SJCRH30 (cell line): ENCODE measurements at places on chromosomes 2 and 18. TPM values are rescaled to one million over a fixed set of nuclear protein-coding genes. Genes with fewer than 3 reads are reported as not detected.

DNA sequence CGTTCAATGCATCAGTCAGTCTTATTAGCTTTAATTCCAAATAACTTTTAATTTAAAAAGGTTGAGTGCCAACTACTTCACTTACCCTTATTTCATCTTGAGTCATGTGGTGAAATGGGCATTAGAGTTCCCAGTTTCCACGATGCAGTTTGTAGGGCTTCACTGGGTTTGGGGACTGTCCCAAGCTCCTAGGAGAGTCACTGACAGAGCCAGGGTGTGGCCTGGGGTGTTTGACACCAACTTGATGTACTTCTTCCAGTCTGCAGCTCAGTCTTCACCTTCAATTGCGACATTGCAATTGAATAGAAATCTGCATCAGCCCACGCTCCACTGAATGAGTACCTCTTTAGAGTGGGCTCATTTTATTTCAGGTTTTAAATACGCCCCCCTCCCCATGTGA lies 165.3 kb downstream of the ARL4C start:
- no peak overlapping the region for H3K27ac ChIP-seq
- 0 out of 2 replicates have a peak, but pooled peaks cover 4% of the 10 kb centered on the region for H3K4me1 ChIP-seq
- DNase-seq, result no peak
- no peaks in the 10 kb centered on the region for H3K27me3 ChIP-seq

The CREG2 gene
- 0.04 TPM in 1 of 2 replicates, not detected in the other for total RNA-seq

The RSAD2 gene
- not detected in 2 replicates for total RNA-seq

The C1QL2 gene
- total RNA-seq, result not detected in 2 replicates

The SLC23A3 gene
- total RNA-seq, result 0.10 and 0.13 TPM in 2 replicates

GRCh38 chr2:128786316-128786715 lies 467.6 kb upstream of the HS6ST1 start:
- no peak overlapping the region for H3K27ac ChIP-seq
- DNase-seq, result no peak
- H3K27me3 ChIP-seq, result no peaks in the 10 kb centered on the region
- H3K36me3 ChIP-seq, result no peaks in the 10 kb centered on the region
- H3K4me3 ChIP-seq, result no peak overlapping the region
- H3K4me1 ChIP-seq, result no peaks in the 10 kb centered on the region

The DLX2 gene
- 0.76 and 0.89 TPM in 2 replicates for total RNA-seq

GRCh38 chr2:28754321-28754720 lies 2.7 kb downstream of the PPP1CB start:
- peaks cover 6% of the 10 kb centered on the region; the same call in 1 of the 2 replicates for H3K36me3 ChIP-seq
- H3K4me3 ChIP-seq, result no peak overlapping the region
- H3K4me1 ChIP-seq, result peaks cover 17% of the 10 kb centered on the region
- no peaks in the 10 kb centered on the region for H3K27me3 ChIP-seq
- H3K27ac ChIP-seq, result no peak overlapping the region

The ALLC gene
- not detected in 2 replicates for total RNA-seq

GRCh38 chr2:19360966-19361321 lies 2.5 kb upstream of the OSR1 start:
- H3K27me3 ChIP-seq, result peaks cover 9% of the 10 kb centered on the region; the same call in 1 of the 2 replicates
- DNase-seq, result no peak
- no peaks in the 10 kb centered on the region for H3K36me3 ChIP-seq
- no peak overlapping the region for H3K4me3 ChIP-seq
- no peaks in the 10 kb centered on the region; the same call in 1 of the 2 replicates for H3K4me1 ChIP-seq

The SNORC gene
- 0.33 and 0.75 TPM in 2 replicates for total RNA-seq

DNA sequence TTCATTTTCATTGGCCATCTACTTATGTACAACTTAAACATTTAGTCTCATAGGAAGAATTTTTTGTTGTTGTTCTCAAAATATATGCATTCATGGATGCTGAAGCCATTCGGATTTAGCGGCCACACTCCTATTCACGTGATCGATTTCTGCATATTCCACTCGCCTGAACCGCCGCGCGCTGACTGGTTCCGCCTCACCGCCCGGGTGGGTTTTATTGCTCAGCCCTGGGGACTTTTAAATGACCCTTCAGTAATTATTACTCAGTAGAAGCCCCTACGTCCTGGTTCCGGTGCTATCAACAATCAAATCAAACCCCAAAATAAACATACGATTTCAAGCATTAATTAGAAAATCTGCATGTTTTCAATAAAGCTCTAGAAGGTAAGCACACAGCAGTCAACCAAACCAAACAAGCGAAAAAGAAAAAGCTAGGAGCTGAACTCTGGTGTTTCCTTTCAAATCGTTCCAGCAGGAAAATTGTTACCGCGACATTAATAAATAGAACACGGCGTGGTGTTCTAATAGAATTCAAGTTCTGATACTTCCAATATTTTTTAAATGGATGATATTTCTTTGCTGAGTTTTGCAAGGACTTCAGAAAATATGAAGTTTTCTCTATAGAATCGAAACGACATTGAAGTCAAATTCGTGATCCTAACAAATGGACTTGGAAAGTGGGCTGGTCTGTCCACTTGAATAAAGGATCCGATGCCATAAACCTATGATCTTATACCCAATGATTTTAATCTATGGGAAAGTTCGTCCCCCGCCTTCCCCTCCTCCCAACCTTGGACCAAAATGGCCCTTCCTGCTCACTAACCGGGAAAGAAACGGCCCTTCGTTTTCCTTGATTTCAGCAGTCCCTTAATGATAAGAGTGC lies 9.3 kb downstream of the PAX3 start:
- H3K36me3 ChIP-seq, result peaks cover 87% of the 10 kb centered on the region
- H3K4me1 ChIP-seq, result peaks cover 10% of the 10 kb centered on the region
- H3K4me3 ChIP-seq, result no peak overlapping the region
- no peaks in the 10 kb centered on the region for H3K27me3 ChIP-seq
- DNase-seq, result no peak
- H3K27ac ChIP-seq, result no peak overlapping the region

The GPR75 gene
- 3.2 and 4.5 TPM in 2 replicates for total RNA-seq

DNA sequence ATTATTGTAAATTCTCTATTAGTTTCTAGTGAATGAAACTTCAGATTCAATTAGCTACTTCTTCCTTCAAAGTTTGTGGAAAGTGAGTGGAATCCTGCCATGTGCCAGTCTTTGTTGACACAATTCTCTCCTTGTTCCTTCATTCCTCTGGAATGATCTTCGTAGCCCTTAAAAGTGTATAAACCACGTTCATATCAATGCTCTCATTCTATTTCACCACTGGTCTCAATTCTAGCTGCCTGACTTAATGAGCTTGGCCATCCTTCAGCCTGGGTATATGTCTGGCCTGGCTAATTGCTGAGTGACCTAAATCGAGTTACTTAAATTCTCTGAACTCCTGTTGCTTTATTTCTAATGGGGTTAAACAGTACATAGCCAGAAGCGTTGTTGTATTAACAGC lies 43.5 kb downstream of the INSIG2 start:
- H3K4me1 ChIP-seq, result peaks cover 11% of the 10 kb centered on the region
- H3K36me3 ChIP-seq, result no peaks in the 10 kb centered on the region
- DNase-seq, result no peak

The ARHGAP28 gene
- total RNA-seq, result 12.6 and 15.1 TPM in 2 replicates

The ANO7 gene
- total RNA-seq, result 2.3 and 3.2 TPM in 2 replicates

- H3K27ac ChIP-seq, result no peak overlapping the region
- no peaks in the 10 kb centered on the region for H3K27me3 ChIP-seq
- H3K4me1 ChIP-seq, result no peaks in the 10 kb centered on the region
- no peak overlapping the region for H3K4me3 ChIP-seq
- no peak for DNase-seq
These were observed 100.1 kb downstream of the ZNF516 start for GRCh38 chr18:76394780-76395476.

The PTCD3 gene
- total RNA-seq, result 209 and 245 TPM in 2 replicates

The RNU2-63P gene
- total RNA-seq, result not detected in 2 replicates

DNA sequence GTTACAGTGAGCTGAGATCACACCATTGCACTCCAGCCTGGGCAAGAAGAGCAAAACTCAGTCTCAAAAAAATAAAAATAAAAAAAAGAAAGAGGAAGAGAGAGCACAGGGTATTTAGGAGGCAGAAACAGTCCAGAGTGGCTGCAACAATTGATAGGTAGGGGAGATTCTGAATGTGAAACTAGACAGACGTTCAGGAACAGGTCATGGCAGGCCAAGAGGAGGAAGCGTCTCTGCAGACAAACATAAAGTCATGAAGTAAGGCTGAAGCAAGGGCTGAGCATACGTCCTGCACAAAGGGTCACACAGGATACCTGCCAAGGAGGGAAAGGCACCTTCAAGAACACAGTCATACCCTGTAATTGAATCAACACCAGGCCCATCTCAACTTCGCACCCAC lies 64.1 kb upstream of the ZNF532 start:
- no peaks in the 10 kb centered on the region for H3K36me3 ChIP-seq
- no peaks in the 10 kb centered on the region for H3K27me3 ChIP-seq
- no peak overlapping the region for H3K4me3 ChIP-seq
- H3K27ac ChIP-seq, result no peak overlapping the region

The MGAT5 gene
- total RNA-seq, result 95.3 and 98.0 TPM in 2 replicates

The PIEZO2 gene
- 0.32 and 0.79 TPM in 2 replicates for total RNA-seq

The CD8B2 gene
- not detected in 2 replicates for total RNA-seq

- H3K27ac ChIP-seq, result no peak overlapping the region
- DNase-seq, result peak; percentile 4
- no peaks in the 10 kb centered on the region for H3K4me1 ChIP-seq
- H3K36me3 ChIP-seq, result no peaks in the 10 kb centered on the region
- H3K27me3 ChIP-seq, result no peaks in the 10 kb centered on the region
- no peak overlapping the region for H3K4me3 ChIP-seq
These were observed 138.1 kb downstream of the PTGR3 start for GRCh38 chr18:75070625-75071483.

The SCN1A gene
- not detected in 2 replicates for total RNA-seq

The TMEM163 gene
- total RNA-seq, result 0.04 TPM in 1 of 2 replicates, not detected in the other

GRCh38 chr2:210170196-210170445 lies 1.1 kb downstream of the KANSL1L start:
- peak overlapping the region; percentile 99 for H3K27ac ChIP-seq
- H3K4me3 ChIP-seq, result peak overlapping the region; percentile 100
- no peak for DNase-seq
- H3K4me1 ChIP-seq, result peaks cover 13% of the 10 kb centered on the region
- H3K27me3 ChIP-seq, result no peaks in the 10 kb centered on the region

The MC5R gene
- not detected in 2 replicates for total RNA-seq

- H3K4me1 ChIP-seq, result no peaks in the 10 kb centered on the region
- H3K27ac ChIP-seq, result no peak overlapping the region
- 0 out of 2 replicates have a peak, but pooled peaks cover 2% of the 10 kb centered on the region for H3K27me3 ChIP-seq
- no peaks in the 10 kb centered on the region for H3K36me3 ChIP-seq
- no peak for DNase-seq
These were observed 115.7 kb upstream of the LRATD1 start for GRCh38 chr2:14516844-14517243.

DNA sequence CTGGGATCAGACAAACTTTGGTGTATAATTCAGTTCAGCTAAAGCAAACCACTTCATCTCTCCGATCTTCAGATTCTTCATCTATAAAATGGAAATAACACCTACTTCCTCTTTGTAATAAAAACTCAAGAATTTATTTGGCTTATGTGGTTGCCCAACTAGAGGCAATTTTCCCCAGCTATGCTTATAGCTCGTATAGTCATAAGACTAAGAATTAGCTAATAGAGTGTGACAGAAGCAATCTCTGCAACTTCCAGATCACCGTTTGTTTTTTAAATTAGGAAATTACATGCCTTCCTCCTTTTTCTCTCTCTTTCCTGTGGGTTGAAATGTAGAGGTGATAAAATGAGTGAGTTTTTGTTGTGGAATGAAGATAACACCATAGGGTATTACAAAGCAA lies 35.3 kb upstream of the KCNF1 start:
- no peak overlapping the region for H3K4me3 ChIP-seq
- no peaks in the 10 kb centered on the region for H3K4me1 ChIP-seq
- peaks cover 3% of the 10 kb centered on the region; the same call in 1 of the 2 replicates for H3K27me3 ChIP-seq
- DNase-seq, result no peak
- H3K27ac ChIP-seq, result no peak overlapping the region

The TUBB8B gene
- total RNA-seq, result not detected in 2 replicates

The GPAT2 gene
- 0.05 and 0.08 TPM in 2 replicates for total RNA-seq

The SH3BP4 gene
- total RNA-seq, result 32.9 and 35.5 TPM in 2 replicates

DNA sequence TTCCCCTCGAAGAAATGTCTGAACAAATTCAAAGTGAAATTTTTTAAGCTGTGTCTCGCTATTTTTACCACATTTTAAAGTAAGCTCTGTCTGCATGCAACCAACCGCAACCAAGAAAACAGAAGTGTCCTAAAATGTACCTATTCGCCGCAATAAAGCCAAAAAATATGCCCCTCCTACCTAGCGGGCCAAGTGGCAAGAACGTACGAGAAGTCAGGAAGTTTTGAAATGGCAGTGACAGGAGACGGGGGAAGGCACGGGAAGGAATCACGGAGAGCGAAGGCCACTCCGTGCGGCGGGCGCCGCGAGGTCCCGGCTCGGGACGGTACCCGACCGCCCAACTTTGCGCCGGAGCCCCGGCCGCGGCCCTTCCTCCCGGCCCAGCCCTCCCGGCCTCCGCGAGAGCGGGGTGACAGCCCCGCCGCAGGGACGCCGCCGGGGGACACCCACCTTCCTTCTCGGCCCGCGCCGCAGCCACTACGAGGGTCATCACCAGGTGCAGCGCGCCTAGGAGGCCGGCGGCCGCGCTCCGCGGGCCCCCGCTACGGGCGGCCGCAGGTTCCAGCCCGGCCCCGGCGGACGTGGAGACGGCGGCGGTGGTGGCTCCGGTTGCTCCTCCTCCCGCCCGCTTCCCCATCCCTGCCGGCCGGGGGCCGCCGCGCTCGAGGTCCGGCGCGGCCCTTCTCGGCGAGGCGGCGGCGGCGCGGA lies 568 bp downstream of the TMEM131 start:
- peak overlapping the region; percentile 91 for H3K27ac ChIP-seq
- peaks cover 15% of the 10 kb centered on the region for H3K4me1 ChIP-seq
- no peaks in the 10 kb centered on the region for H3K27me3 ChIP-seq
- peak overlapping the region; percentile 81 for H3K4me3 ChIP-seq

The REG3A gene
- total RNA-seq, result not detected in 2 replicates

DNA sequence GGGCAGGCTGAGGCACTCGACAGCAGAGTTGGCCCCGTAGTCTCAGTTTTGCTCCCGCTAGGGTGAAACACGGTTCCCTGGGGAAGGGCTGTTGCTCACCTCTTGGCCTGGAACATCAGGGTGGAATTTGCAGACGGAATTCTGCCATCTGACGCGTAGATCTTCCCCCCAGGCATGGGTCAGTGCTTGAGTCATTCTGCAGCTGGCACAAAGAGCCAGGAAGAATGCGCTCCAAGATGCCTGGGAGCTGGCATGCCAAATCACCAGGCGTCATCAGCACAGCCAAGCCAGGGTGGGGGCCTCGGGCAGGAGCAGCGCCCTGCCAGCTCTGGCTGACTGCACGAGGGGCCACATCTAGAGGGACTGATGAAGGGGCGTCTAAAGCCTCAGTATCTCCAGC lies 42.7 kb downstream of the ODC1 start:
- DNase-seq, result no peak
- H3K27me3 ChIP-seq, result no peaks in the 10 kb centered on the region
- no peak overlapping the region for H3K4me3 ChIP-seq
- H3K4me1 ChIP-seq, result peaks cover 4% of the 10 kb centered on the region
- no peak overlapping the region for H3K27ac ChIP-seq

The TLX2 gene
- total RNA-seq, result not detected in 2 replicates

The PPP3R1 gene
- total RNA-seq, result 49.0 and 50.8 TPM in 2 replicates

- H3K4me1 ChIP-seq, result no peaks in the 10 kb centered on the region
- DNase-seq, result no peak
- no peak overlapping the region for H3K27ac ChIP-seq
- H3K4me3 ChIP-seq, result no peak overlapping the region
- peaks cover 23% of the 10 kb centered on the region for H3K27me3 ChIP-seq
These were observed 3.4 kb downstream of the CGREF1 start for GRCh38 chr2:27115519-27115918.
